SHP77 (cell line): ENCODE measurements at places on chromosomes 5 and 9.

DNA sequence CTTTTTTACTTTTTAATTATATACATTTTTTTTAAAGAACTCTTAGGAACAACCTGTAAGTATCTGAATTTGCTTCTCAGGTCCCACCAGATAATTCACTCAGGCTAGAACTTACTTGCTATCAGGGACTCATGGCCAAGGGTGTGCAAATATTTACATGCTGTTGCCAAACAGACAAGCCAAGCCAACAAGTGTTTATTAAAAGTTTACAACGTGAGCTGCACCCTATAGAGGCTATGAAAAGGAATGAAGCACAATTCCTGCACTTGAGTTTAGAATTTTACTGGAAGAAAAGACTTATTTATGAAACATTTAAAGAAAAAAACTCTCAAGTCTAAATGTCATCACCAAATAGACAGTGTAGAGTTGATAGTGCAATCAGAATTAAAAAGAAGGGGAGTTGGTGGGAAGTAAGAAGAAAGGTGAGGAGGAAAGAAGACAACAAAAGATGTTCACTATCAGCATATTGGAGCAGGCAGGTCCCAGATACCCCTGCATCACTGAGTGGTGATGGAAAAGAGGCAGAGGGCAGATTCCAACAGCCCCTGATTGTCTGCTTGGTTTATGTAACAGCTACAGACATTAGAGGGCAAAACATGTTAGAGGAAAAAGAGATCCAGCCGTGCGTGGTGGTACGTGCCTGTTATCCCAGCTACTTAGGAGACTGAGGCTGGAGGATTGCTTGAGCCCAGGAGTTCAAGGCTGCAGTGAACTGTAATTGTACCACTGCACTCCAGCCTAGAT lies 32.8 kb downstream of the SH3RF2 start:
- DNase-seq, result no peak

- no peak for DNase-seq
These were observed 2127.3 kb upstream of the WWC1 start for GRCh38 chr5:166163996-166164610.

- DNase-seq, result no peak
These were observed 1.5 kb upstream of the TOR1B start for GRCh38 chr9:129801504-129801903.

- no peak for DNase-seq
These were observed 15.3 kb downstream of the CDO1 start for GRCh38 chr5:115801152-115801551.

- no peak for DNase-seq
These were observed 40.0 kb upstream of the CDH6 start for GRCh38 chr5:31153521-31153920.

- DNase-seq, result no peak
These were observed 193.7 kb upstream of the NREP start for GRCh38 chr5:111950660-111951059.

- DNase-seq, result no peak
These were observed 906 bp downstream of the SLC25A51 start for GRCh38 chr9:37902796-37903646.

DNA sequence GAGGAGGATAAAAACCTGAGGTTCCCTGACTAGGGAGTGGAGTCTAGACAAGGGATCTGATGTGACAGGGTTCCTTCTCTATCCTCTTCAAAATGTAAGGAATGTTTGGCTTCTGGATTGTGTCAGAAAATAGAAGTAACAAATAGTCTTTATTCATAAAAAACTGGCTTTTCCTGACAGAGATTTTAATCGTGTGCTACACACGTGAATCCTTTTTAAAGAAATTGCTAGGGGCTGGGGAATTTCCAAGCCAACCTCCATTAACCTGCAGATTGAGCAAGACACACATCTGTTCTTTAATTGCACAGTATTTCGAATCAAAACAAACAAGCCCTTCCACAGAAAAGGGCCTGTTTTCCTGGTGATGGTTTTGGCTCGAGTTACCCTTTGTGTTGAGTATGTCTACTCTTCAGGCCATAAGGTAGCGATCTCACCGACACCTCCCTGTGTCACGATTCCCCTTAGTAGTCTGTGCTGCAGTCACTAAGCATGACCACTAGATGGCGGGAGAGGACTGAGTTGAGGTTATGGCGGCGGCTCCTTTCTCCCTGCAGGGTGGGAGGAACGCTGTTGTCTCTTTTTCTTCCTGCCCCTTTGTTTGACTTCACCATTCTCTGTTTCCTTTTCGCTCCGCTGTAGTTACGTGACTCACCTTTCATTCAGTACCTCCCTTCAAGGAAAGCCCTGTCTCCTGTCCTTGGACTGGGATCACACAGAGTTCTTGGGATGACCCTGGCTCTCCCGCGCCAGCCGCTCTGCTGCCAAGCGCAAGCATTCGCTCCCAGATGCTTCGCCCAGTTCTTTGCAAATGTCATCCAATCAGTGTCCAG lies 137.1 kb upstream of the SLC24A2 start:
- DNase-seq, result peak; percentile 47

DNA sequence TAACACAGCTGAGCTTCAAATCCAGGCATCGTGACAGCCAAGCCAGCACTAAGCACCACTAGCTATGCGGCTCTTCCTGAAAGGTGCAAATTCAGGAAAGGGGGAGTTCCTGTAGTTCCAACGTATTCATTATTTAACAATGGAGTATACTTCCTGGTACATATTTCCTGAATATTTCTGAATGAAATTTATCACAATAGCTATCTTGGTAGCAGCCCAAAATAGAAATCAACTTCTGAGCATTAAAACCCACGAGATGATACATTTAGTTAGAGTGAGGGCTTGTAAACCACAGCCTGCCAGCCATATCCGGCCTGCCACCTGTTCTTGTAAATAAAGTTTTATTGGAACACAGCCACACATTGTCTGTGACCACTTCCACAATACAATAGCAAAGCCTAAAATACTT lies 109.7 kb upstream of the RETREG1 start:
- no peak for DNase-seq

DNA sequence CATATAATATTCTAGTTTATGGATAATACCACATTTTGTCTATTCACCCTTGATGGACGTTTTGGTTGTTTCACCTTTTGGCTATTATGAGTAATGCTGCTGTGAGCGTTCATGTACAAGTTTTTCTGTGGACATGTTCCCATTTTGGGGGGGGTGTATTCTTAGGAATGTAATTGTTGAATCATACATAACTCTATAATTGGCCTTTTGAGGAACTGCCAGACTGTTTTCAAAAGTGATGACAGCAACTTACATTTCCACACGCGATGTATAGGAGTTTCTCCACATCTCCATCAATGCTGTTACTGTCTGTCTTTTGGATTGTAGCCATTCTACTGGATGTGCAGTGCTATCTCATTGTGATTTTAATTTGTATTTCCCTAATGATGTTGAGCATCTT lies 69.8 kb downstream of the SLC46A2 start:
- DNase-seq, result no peak
